ENCODE measurements at places on chromosomes 3 and 15.
A peak's percentile ranks its signal among the peaks of the same experiment; 100 is the strongest.

DNA sequence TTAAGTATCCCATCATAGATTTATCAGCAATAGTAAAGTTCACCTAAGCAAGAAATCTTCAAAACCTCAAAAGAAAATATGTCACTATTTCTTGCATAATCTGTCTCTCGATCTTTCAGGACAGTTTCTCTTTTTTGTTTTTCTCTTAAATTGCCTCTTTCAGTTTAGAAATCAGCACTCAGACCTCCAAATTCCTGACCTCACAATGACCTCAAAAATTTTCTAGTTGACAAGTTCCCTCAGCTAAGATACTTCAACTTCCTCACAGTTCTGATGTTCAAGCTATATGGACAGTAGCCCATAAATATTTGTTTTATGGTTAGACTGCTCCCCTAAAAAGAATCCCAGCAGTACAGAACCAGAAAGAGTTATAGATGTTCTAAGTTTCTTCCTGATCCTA lies 24.1 kb downstream of the SLC24A5 start:
- no peak for DNase-seq

GRCh38 chr3:44932271-44932670 lies 43.7 kb downstream of the ZDHHC3 start:
- DNase-seq: no peak

DNA sequence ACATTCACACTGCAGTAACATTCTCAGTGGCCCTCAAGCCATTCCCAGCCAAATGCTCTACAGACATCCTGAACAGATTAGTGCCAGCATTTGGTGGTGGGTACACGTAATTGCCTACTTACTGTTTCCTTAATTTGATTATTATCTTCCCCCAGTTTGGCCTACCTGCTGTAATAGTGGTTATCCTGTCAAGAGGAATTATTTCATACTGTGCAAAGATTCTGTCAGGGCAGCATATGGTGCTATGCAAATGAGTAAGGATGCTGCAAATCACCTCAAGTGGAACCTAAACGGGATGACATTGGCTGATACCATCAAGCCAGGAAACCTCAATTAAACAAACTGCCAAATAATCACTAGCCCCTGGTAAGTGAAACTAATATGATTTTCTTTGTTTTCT lies 88.7 kb downstream of the SEMA6D start:
- DNase-seq: no peak

GRCh38 chr3:169772305-169772896 lies 795 bp upstream of the MYNN start:
- peak; percentile 4 for DNase-seq

DNA sequence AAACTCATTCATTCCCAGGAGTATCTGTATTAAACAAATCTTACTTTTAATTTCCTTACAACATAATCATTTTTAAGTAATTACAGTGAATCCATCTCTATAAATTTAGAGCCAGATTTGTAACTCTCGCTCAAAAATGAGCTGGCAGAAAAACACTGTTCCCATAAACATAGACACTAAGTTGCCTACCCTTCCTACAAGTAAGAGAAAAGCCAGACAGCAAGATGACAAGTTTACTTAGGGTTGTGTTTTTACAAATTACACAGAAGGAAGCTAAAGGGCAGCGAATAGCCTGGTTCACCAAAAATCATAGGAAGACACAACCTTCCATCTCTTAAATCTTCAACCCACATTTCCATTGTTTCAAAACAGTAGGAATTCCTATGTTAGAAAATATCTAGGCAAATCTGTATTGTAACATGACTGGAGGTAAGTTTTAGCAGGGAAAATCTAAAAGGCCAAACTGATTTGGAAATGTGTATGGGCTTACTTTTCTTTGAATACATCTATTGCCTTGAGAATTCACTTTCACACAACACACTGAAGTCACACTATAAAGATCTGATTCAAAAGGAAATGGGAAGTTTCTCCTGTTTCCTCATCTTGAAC lies 21.7 kb downstream of the HERC1 start:
- DNase-seq: no peak

GRCh38 chr15:42707873-42708544 lies 28.9 kb downstream of the CDAN1 start:
- no peak for DNase-seq

DNA sequence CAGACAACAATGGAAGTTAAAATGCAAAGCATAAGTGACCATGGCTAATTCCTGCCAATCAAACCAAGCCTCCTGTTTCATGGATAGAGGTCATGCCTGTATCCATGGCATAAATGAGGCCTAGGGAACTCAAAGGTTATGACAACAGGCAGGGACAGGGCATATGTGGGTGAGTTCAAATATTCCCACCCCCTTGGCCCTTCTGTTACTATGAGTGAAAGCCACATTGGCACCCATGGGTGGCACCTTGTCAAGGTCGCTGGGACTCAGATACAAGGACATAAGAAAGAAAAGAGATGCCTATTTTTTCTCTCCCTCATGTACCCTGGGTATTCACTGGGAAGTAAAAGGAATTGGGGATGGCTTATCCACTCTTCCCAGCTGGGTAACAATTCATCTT lies 25.3 kb upstream of the TMEM45A start:
- DNase-seq: no peak
